Activated naive CD4-positive, alpha-beta T cell (primary cell): ENCODE measurements at places on chromosomes 6 and 20.

DNA sequence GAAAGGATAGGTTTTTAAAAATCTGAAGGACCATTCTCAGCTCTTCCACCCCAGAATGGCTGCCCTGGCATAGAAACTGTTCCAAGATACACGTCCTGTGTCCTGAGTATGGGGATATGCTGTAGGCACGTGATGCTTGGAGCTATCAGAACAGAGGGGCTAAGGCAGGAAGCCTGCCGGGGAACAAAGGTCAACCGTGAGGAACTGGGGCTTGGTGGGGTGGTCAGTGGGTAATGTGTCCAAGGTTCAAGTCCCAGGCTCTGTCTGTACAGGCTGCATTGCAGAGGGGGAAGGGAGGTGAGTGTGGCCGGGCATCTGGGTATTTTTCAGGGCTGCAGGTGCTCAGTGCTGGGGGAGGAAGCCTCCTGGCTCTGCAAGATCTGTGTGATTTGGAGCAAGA is 479.6 kb upstream of the CHD6 start:
- no peak for DNase-seq

- no peak for DNase-seq
Measured at GRCh38 chr6:158607411-158608170, 37.0 kb downstream of the DYNLT1 start.

- no peak for DNase-seq
Measured at GRCh38 chr20:58344741-58345140, 35.2 kb downstream of the RAB22A start.

- DNase-seq = no peak
Measured at GRCh38 chr6:89217299-89217910, at the start of gene GABRR1. Gene GABRR1, minus strand, starts transcription at chr6:89217358. Its CDS starts 36 bp downstream, at chr6:89217322.

GRCh38 chr20:59784791-59785668 is 148.4 kb downstream of the SYCP2 start:
- DNase-seq = no peak

GRCh38 chr20:63568986-63569949 is 4.8 kb downstream of the HELZ2 start:
- DNase-seq = no peak

- DNase-seq = no peak
Measured at GRCh38 chr6:111087871-111088667, 766 bp downstream of the SLC16A10 start.

GRCh38 chr6:123821112-123821511 is 17.4 kb downstream of the NKAIN2 start:
- no peak for DNase-seq
